ENCODE measurements at places on chromosomes 5 and 9.
A peak's percentile ranks its signal among the peaks of the same experiment; 100 is the strongest.

- H3K27me3 ChIP-seq = peaks cover 26% of the 10 kb centered on the region
- H3K4me1 ChIP-seq = peaks cover 36% of the 10 kb centered on the region
- no peaks in the 10 kb centered on the region for H3K36me3 ChIP-seq
- no peak overlapping the region for H3K4me3 ChIP-seq
These were observed 26.6 kb downstream of the ADCY2 start for GRCh38 chr5:7422316-7423106.

- no peaks in the 10 kb centered on the region for H3K27me3 ChIP-seq
- H3K27ac ChIP-seq = no peak overlapping the region
- no peak for DNase-seq
- no peaks in the 10 kb centered on the region for H3K4me1 ChIP-seq
- no peaks in the 10 kb centered on the region for H3K36me3 ChIP-seq
These were observed 199.6 kb downstream of the KCTD16 start for GRCh38 chr5:144370273-144370672.

DNA sequence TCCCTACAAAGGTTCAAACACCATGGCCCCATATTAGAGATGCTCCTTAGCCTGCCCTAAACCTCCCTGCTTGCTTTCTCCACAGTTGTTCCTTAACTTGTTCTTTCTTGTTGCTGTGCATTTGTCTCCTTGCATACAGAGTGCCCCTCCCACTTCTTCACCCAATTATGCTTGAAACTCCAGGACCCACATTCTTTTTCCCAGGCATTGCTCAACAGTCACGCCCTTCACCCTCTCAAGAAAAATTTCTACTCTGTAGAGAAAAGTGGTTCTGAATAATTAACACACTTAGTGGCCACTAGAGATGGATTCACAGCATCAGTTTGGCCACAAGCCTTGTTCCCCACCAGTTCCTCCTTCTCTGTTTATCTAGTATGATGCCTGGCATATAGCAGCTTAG is 57.7 kb downstream of the NREP start:
- no peak overlapping the region for H3K27ac ChIP-seq
- peaks cover 7% of the 10 kb centered on the region for H3K4me1 ChIP-seq
- DNase-seq = no peak
- H3K4me3 ChIP-seq = no peak overlapping the region
- H3K36me3 ChIP-seq = no peaks in the 10 kb centered on the region

- no peak overlapping the region for H3K27ac ChIP-seq
- no peaks in the 10 kb centered on the region for H3K36me3 ChIP-seq
- H3K27me3 ChIP-seq = no peaks in the 10 kb centered on the region
These were observed 23.7 kb downstream of the CSNK1G3 start for GRCh38 chr5:123535648-123536047.

- no peaks in the 10 kb centered on the region for H3K36me3 ChIP-seq
- no peak overlapping the region for H3K27ac ChIP-seq
- no peak for DNase-seq
- H3K4me1 ChIP-seq = no peaks in the 10 kb centered on the region
- H3K27me3 ChIP-seq = no peaks in the 10 kb centered on the region
These were observed 2375.8 kb downstream of the MAT2B start for GRCh38 chr5:165881259-165881658.

DNA sequence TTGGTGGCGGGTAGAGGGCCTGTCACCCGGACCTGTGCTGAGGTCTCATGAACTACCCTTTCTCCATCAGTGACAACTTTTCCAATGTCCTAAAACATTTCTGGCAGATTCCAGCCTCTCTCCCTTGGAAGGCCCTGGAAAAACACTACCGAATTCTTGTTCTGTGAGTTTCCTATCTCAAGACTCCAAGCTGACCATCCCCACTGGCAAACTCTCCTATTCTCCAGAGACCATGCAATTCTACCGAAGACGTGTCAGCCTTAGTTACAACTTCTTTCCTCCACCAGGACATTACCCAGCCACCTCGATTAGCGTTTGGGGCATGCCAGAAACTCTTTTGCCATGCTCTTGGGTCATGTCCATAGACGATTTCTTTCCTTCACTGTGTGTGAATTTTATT is 26.8 kb upstream of the GABRP start:
- peaks cover 5% of the 10 kb centered on the region for H3K4me1 ChIP-seq
- H3K27me3 ChIP-seq = peaks cover 6% of the 10 kb centered on the region
- DNase-seq = no peak
- H3K4me3 ChIP-seq = no peak overlapping the region

- DNase-seq = no peak
- H3K4me1 ChIP-seq = peaks cover 14% of the 10 kb centered on the region
- H3K27me3 ChIP-seq = no peaks in the 10 kb centered on the region
These were observed 253.4 kb downstream of the ARHGAP26 start for GRCh38 chr5:143023411-143024096.

DNA sequence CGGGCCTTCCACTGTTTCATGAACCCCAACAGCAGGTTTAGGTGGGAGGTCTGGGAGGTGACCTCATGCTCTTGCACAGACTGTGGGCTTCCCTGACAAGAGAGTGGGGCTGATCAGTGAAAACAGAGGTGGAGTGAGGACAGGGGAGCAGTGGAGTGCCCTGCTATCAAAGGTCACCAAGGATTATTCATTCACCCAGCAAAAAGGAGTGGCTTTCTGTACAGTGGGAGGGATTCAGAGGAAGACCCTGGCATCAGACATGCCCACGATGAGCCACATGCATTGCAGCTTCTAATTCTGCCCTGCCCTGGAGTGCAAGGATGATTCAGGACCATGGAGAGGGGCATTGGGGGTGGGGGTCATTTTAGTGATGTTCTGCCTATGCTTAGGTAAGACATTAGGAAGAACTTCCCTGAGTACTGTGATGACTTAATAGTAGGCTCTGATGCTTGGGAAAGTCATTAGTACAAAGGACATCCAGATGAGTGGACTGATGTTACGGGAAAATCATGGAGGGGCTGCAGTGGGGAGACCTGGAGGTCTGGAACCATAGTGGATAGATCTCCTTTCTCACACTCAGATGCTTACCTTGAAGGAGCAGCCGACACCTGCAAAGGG is 12.8 kb downstream of the TRAF1 start:
- no peaks in the 10 kb centered on the region for H3K27me3 ChIP-seq
- peaks cover 2% of the 10 kb centered on the region for H3K36me3 ChIP-seq
- peaks cover 27% of the 10 kb centered on the region for H3K4me1 ChIP-seq
- DNase-seq = peak; percentile 27
- no peak overlapping the region for H3K4me3 ChIP-seq

- H3K27ac ChIP-seq = no peak overlapping the region
- H3K36me3 ChIP-seq = no peaks in the 10 kb centered on the region
- no peak overlapping the region for H3K4me3 ChIP-seq
- H3K4me1 ChIP-seq = no peaks in the 10 kb centered on the region
These were observed 7.4 kb upstream of the MIER3 start for GRCh38 chr5:56959326-56959725.

- H3K36me3 ChIP-seq = no peaks in the 10 kb centered on the region
- H3K27ac ChIP-seq = no peak overlapping the region
- no peak for DNase-seq
- no peak overlapping the region for H3K4me3 ChIP-seq
These were observed 294.9 kb upstream of the IRX1 start for GRCh38 chr5:3300726-3301125.

DNA sequence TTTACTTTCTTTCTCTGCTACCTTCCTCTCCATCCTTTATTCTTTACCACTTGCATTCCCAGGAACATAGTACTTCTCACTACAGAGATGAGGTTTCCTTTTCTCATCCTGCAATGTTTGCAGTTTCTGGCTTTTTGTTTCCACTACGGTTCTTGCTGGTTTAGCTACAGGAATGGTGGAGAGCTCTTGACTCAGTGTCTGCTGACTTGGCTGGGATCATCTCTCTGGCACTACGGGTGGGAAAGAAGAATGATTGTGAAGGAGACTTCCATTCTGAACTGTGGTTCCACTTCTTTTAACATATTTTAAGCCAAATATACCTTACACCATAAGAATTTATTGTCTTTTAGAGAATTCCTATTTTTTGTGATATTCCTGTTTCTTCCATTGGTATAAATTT is 65.1 kb downstream of the NREP start:
- no peaks in the 10 kb centered on the region for H3K27me3 ChIP-seq
- H3K4me3 ChIP-seq = no peak overlapping the region
- no peaks in the 10 kb centered on the region for H3K36me3 ChIP-seq
- DNase-seq = no peak
- peaks cover 4% of the 10 kb centered on the region for H3K4me1 ChIP-seq

GRCh38 chr5:72107901-72108201 is 576 bp downstream of the MAP1B start:
- H3K27me3 ChIP-seq = peaks cover 7% of the 10 kb centered on the region
- DNase-seq = no peak
- H3K27ac ChIP-seq = peak overlapping the region; percentile 99
- peak overlapping the region; percentile 96 for H3K4me3 ChIP-seq

- DNase-seq = no peak
- no peak overlapping the region for H3K4me3 ChIP-seq
- H3K4me1 ChIP-seq = no peaks in the 10 kb centered on the region
- no peaks in the 10 kb centered on the region for H3K36me3 ChIP-seq
- H3K27me3 ChIP-seq = no peaks in the 10 kb centered on the region
These were observed 220.0 kb upstream of the NR4A3 start for GRCh38 chr9:99601571-99602111.

- H3K27me3 ChIP-seq = no peaks in the 10 kb centered on the region
- DNase-seq = no peak
- H3K27ac ChIP-seq = no peak overlapping the region
- peaks cover 6% of the 10 kb centered on the region for H3K4me1 ChIP-seq
- no peak overlapping the region for H3K4me3 ChIP-seq
These were observed 199.3 kb upstream of the ADAMTSL1 start for GRCh38 chr9:18274693-18275092.

GRCh38 chr9:34025062-34025461 is 23.6 kb downstream of the UBAP2 start:
- no peak overlapping the region for H3K27ac ChIP-seq
- H3K4me1 ChIP-seq = no peaks in the 10 kb centered on the region
- no peak overlapping the region for H3K4me3 ChIP-seq
- no peaks in the 10 kb centered on the region for H3K27me3 ChIP-seq

- H3K4me1 ChIP-seq = peaks cover 38% of the 10 kb centered on the region
- no peaks in the 10 kb centered on the region for H3K27me3 ChIP-seq
- no peak overlapping the region for H3K4me3 ChIP-seq
- H3K27ac ChIP-seq = no peak overlapping the region
- DNase-seq = no peak
These were observed 235.7 kb downstream of the EFNA5 start for GRCh38 chr5:107435061-107435460.

GRCh38 chr5:19986031-19986619 is 1.9 kb downstream of the CDH18 start:
- no peaks in the 10 kb centered on the region for H3K36me3 ChIP-seq
- DNase-seq = no peak
- H3K4me3 ChIP-seq = no peak overlapping the region

DNA sequence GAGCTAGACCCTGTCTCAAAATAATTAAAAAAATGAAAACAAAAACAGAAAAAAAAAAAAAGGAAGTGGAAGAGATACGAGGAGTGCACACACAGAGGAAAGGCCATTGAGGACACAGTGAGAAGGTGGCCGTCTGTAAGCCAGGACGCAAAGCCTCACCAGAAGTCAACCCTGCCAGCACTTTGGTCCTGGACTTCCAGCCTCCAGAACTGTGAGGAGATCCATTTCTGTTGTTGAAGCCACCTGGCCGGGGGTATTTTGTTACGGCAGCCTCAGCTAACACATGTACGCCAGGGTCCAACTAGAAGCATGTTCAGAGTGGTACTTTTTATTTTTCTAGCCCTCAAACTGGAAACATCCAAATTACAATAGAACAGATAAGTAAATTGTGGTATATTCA is 21.8 kb downstream of the SLC35D2 start:
- H3K27ac ChIP-seq = no peak overlapping the region
- DNase-seq = no peak
- no peaks in the 10 kb centered on the region for H3K4me1 ChIP-seq
- peaks cover 7% of the 10 kb centered on the region for H3K36me3 ChIP-seq
- H3K4me3 ChIP-seq = no peak overlapping the region

DNA sequence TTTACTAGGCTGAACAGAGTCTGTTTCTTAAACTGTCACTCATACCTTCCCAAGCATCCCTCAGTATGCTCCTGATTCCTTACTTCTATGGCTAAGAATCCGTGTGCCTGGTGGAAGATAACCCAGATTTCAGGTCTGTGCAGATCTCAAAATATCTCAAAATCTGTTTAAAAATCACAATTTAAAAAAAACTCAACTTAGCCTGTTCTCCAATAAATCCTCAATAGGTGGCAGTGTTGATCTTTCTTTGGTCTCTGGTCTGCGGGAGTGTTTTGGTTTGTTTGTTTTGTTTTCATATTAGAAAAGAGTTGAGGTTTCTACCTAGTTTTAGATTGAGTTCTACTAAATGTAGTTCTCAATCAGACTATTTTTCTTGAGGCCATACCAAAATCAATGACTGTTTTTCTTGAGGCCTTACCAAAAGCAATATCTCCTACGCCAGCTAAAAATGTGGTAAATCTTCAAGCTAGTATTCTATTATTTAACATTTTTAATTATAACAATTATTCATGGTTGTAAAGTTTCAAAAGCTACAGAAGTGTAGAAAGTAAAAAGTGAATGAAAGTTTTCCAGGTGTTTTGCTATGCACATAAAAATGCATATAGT is 57.9 kb downstream of the TGFBR1 start:
- peaks cover 14% of the 10 kb centered on the region for H3K4me1 ChIP-seq
- no peak for DNase-seq
- H3K27me3 ChIP-seq = peaks cover 66% of the 10 kb centered on the region
- no peaks in the 10 kb centered on the region for H3K36me3 ChIP-seq

GRCh38 chr9:130263601-130264413 is 1.8 kb upstream of the HMCN2 start:
- no peaks in the 10 kb centered on the region for H3K36me3 ChIP-seq
- no peaks in the 10 kb centered on the region for H3K4me1 ChIP-seq
- no peak overlapping the region for H3K27ac ChIP-seq
- DNase-seq = no peak
- no peak overlapping the region for H3K4me3 ChIP-seq
- H3K27me3 ChIP-seq = peaks cover 93% of the 10 kb centered on the region

- no peaks in the 10 kb centered on the region for H3K36me3 ChIP-seq
- peaks cover 23% of the 10 kb centered on the region for H3K4me1 ChIP-seq
- no peak for DNase-seq
- no peak overlapping the region for H3K4me3 ChIP-seq
These were observed 535.1 kb downstream of the ELAVL2 start for GRCh38 chr9:23290973-23291372.

- H3K27me3 ChIP-seq = no peaks in the 10 kb centered on the region
- no peak overlapping the region for H3K4me3 ChIP-seq
- DNase-seq = no peak
These were observed 95.1 kb downstream of the MEF2C start for GRCh38 chr5:88787856-88788255.

DNA sequence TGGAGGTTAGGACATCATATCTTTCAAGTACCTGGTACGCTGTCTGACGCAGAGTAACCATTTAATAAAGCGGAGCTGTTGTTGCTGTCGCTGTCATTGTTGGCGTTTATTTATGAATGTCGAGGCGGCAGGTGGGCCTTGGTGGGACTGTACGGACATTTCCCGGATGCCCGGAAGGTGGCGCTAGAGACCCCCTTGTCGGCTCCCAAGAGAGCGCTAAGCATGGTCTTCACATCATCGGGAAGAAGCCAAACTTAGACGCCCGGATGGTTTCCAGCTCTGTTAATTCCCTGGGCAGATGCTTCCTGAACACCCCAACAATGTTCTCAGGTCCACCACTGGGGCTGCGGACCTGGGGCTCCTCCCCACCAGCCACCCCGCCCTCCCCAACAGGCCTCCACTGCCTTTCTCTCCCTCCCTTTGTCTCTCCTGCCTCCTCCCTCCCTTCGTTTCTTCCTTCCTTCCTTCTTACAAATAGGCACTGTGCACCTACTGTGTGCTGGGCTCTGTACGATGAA is 54.1 kb downstream of the DUSP1 start:
- H3K27me3 ChIP-seq = peaks cover 15% of the 10 kb centered on the region
- no peaks in the 10 kb centered on the region for H3K36me3 ChIP-seq
- DNase-seq = peak; percentile 93

Data from neural crest cell (in vitro differentiated cells).